ENCODE measurements at places on chromosomes 1 and 21.

DNA sequence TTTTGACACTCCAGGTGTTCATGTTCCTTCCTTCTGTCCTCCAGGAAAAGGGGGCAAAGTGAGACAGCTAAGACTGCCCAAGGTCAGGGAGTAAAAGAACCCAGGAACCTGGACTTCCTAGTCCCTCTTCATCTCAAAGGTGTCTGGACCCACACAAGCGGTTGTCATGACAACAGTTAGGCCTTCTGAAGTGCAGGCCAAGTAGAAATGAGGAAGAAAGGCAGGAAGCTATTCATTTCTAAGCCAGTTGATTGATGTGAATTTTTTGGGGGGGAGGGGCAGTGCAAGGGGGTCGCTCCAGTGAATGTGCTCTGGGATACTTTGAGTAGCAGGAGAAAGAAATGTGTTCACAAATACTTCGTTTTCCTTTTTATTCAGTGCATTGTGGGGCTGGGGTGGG is 114.3 kb downstream of the NAV1 start:
- DNase-seq = no peak

GRCh38 chr21:25964015-25964414 is 206.6 kb downstream of the APP start:
- DNase-seq = no peak

DNA sequence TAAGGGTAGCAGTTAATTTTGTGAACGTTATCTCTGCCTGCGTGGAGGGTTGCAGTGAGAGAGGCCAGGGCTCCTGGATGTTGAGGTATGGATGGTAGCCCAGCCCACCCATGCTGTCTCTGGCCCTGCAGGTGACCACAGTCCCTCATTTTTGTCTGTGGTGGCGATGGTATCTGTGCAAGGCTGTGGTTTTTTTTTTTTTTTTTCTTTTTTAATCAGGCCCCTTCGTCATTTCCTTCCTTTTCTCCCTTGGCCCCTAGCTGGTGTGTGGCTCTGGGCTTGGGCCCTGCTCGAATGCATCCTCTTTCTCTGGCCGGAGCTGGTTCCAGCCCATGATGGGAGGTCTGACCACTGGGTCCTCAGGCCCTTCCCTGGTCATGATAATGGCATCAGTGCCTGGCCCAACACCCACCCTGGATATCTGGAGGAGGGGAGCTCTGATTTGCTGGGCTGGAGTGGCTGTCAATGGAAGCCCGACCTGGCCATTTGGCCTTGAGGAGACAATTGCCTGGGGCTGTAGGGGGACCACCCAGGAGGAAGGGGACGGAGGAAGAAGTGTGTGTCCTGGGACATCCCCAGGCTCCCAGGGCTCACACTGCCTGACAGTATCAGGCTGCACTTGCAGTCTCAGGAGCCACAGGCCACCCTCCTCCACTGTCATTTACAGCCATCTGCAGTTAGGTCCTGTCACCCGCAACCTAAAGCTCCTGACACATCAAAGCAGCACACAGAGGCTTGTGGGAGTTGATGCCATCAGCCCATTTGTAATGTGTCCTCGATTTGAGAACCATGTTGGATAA is 8.1 kb upstream of the RNF187 start:
- DNase-seq = peak; percentile 30

- DNase-seq = peak; percentile 51
Measured at GRCh38 chr1:16139473-16139962, 16.4 kb downstream of the EPHA2 start.

- no peak for DNase-seq
Measured at GRCh38 chr1:175219774-175220173, 27.2 kb upstream of the KIAA0040 start.

DNA sequence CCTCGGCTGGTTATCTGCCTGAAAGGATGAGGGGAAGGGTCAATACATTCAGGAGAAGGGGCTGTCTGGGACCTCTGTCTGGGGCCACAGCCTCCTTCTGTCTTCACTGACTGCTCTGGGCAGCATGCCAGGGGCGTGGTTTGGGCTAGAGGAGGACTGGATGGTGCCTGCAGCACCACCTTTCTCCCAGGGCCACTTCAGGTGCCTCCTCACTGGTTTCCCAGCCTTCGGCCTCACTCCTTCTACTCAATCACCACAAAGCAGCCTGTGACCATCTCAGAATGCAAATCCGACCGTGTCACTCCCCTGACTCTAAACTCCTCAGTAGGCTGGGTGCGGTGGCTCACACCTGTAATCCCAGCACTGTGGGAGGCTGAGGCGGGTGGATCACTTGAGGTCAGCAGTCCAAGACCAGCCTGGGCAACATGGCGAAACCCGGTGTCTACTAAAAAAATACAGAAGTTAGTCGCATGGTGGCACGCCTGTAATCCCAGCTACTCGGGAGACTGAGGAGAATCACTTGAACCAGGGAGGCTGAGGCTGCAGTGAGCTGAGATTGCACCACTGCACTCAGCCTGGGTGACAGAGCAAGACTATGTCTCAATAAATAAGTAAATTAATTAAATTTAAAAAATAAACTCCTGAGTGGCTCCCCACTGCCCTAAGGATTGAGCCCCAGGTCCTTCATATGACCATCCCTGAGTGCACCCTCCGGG is 50.1 kb upstream of the ECE1 start:
- no peak for DNase-seq

DNA sequence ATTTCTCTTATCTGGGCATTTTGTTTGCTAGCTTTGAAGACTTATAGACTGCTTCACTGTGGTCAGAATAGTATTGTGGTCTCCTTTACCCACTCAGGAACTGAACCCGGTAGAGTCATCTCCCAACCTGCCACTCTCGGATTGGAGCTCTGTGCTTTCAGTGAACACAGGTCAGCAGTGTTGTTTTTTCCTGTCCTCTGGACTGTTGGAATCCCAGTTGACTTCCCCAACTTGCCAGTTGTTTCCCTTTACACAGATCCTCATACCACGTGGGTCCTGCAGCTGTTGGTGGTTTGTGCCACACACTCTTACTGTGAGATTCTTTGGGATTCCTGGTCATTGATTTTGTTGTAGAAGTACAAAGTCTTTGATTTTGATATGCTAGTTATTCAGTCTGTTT is 214.1 kb downstream of the DYRK1A start:
- no peak for DNase-seq

DNA sequence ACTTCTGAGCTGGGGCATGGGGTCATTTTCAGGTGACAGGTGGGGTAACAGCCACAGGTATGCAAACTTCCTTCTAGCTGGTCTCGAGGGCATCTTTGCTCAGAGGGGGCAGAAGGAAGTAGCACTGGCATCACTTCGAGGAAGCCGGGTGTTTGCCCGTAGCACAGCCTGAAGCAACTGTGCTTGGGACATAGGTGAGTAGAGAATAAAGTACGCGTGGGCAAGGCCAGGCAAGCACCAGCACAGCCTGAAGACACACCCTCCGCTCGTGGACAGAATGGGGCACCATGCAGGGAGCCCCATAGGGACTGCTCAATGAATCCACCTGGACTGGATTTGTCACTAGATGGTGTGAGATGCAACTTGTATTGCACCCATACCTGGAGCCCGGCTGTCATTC is 167.1 kb downstream of the KCNJ6 start:
- DNase-seq = no peak

GRCh38 chr21:34536311-34536710 is 24.3 kb upstream of the KCNE1 start:
- no peak for DNase-seq

DNA sequence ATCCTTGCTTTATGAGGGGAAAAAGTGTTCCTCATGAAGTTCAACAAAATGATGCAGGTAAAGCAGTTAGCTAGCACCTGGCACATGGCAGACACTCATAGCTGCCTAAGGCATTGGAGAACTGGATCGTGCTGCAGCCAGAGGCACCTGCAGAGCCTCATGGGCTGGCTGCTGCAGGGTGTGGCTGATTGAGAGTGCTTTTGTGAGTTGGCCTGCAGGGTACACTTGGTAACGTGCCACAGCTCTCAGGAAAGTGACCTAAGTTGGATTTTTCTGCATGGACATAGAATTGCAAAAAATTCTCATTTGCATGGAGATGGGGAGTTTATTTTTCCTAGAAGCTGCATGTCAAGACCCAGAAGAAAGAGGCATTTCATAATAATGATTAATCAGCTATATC is 31.6 kb upstream of the IL20 start:
- DNase-seq = no peak

DNA sequence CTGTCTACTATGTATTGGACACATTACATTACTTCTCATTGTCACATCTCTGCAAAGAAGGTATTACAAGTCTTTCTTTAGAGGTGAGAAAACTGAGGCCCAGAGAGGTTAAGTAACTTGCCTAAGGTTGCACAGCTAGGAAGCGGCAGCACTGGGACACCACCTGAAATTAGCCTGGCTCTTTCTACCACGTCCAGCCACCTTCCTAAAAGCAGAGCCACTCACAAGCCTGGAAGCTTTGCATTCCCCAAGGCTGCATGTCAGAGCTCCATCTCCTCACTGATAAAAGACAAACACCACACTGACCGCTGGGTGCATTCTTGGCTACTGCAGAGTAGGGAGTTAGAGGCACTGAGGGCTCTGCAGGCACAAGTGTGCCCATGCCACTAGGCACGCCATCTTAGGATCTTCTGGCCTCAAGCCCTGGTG is 2.4 kb downstream of the CD247 start:
- DNase-seq = peak; percentile 46

DNA sequence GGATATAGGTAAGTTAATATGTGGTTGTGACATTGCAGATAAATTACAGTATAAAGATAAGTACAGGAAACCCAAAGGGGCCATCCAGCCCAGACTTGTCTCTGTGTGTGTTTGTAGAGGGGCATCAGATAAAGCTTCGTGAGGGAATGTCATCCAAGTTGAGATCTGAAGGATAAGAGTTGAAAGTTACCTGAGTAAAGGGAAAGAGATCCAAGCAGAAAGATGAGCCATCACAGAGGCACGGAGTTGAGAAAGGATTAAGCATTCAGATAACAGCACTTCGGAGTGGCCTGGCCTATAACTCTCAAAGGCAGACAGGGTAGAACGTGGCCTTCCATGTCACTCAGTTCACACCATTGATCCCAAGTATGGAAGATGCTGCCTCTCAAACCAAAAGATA is 749.1 kb downstream of the ADGRL2 start:
- DNase-seq = no peak

- no peak for DNase-seq
Measured at GRCh38 chr1:224545571-224545970, 70.5 kb upstream of the CNIH3 start.

- DNase-seq = peak; percentile 62
Measured at GRCh38 chr1:12438349-12438924, 179.6 kb downstream of the DHRS3 start.

- DNase-seq = no peak
Measured at GRCh38 chr1:225179686-225180085, 248.2 kb downstream of the LBR start.

- DNase-seq = no peak
Measured at GRCh38 chr1:182113879-182114626, 52.5 kb upstream of the ZNF648 start.

- no peak for DNase-seq
Measured at GRCh38 chr1:64095832-64096231, 107.6 kb upstream of the UBE2U start.

GRCh38 chr1:94265011-94265422 is 27.6 kb upstream of the ARHGAP29 start:
- no peak for DNase-seq

DNA sequence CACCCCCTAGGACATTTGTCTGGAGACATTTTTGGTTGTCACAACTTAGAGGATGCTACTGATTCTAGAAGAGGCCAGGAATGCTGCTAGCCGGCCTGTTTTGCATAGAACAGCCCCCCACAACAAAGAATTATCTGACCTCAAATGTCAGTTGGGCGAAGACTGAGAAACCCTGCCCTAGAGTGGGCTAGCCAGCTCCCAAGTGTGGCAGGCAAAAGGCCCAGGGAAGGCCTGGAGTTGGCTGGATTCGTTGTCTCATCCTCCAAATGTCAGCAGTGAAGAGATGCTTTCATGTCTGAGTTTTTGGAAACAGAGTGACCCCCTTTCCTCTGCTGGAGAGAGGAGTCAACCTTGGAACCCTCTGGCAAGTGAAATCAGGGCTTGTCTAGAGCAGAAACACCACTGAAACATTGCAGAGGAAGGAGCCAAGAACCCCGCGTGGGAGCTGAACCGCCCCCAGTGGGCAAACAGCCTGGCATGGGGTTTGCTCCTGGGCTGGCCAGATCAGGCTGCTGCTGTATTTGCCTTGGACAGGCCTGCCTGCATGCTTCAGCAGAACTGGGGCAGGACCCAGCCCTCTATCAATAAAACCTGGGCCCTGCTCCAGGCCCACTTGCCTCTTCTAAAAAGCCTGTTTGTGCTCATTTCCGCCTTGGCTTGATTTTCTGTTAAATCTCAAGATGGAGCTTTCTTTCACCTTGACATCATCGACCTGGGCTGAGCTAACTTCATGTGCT is 32.9 kb downstream of the RASSF5 start:
- no peak for DNase-seq

DNA sequence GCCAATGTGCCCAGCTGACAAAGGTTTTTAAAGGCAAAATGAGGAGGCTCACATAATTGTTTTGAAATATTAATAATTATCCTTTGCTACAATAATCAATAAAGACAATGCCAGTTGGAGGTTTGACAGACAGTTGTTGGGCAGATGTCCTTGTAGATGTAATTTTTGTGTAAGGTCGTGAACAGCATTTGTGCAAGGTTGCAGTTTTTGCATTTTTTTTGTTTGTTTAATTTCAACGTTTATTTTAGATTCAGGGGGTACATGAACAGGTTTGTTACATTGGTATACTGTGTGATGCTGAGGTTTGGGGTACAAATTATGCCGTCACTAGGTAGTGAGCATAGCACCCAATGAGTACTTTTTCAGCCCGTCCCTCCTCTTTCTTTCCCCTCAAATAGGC is 9.3 kb downstream of the MPZ start:
- no peak for DNase-seq

GRCh38 chr1:225654688-225655508 is 2.0 kb upstream of the ENAH start:
- DNase-seq = no peak

DNA sequence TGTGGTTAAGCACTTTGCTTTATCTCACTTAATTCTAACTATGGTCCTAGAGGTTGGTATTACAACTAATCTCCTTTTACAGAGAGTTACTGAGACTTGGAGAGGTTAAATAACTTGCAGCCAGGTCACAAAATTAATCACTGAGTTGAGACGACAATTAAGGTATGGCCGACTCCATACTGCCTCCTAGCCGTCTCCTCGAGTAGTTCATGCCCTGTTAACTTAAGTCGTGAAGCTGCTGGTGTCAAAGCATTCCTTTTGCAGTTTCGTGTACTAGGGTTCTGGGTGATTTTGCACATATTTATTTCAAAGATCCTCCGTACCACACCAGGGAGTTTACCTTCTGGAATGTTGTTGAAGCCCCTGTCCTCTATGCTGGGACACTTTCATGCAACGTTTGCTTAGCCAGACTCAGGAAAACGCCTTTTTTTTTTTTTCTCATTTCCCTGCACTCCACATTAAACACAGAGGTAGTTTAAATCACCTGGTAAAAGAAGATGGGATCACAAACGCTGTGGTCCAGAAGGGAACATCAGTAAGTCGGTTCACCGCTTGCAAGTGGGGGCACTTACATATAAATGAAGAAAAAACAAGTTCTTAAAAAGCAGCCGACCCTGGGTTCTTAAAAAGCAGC is 570 bp upstream of the NEK7 start:
- DNase-seq = peak; percentile 85

Data from activated CD4-positive, alpha-beta T cell treated with anti-CD3 and anti-CD28 coated beads for 36 hours (primary cell).